Endodermal cell (in vitro differentiated cells): ENCODE measurements at places on chromosomes 12 and 14.

GRCh38 chr14:89493877-89494634, 77.0 kb upstream of the FOXN3 start:
- peaks cover 4% of the 10 kb centered on the region for H3K4me1 ChIP-seq
- no peak for DNase-seq
- no peak overlapping the region for H3K4me3 ChIP-seq
- no peaks in the 10 kb centered on the region for H3K36me3 ChIP-seq
- no peak overlapping the region for H3K27ac ChIP-seq
- no peaks in the 10 kb centered on the region for H3K27me3 ChIP-seq

DNA sequence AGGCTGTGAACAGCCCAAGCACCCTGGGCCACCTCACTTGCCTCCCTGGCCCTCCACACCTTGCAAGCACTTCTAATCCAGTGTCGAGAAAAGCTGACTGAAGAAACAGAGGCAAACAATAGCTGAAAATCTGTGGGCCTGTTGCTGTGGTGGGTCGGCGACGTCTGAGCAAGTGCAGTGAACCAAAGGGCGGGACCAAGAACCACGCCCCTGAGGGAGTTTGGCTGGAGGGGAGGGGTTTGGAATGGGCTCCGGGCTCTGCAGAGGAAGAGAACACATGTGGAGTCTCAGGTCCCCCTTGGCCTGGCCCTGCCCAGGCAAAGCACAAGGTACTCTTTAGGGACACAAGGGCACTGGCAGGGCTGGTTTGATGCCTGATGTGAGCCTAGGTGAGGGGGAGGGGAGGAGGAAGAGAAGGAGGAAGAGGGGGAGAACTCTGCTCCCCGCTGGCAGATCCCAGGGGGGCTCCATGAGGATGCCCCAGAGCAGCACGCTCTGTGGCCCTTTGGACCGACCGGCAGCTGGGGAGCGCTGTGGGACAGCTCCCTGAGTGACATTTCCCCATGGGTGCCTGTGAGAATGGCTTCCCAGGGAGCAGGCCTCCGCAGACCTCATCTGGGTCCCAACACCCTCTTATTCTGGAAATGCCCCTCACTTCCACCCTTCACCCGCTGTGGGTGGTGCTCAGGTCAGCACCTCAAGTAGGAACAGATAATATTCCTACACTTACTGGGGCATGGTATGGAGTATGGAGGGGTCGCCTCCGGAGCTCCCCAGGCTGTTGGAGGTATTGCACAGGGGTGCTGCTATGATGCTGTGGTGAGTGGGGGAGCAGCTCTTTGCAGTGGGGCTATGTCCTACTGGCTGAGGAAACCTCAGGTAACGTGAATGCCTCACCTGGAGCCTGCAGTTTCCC, 85.5 kb downstream of the CPSF2 start:
- DNase-seq, result peak; percentile 81
- no peaks in the 10 kb centered on the region for H3K36me3 ChIP-seq
- H3K27me3 ChIP-seq, result no peaks in the 10 kb centered on the region
- H3K27ac ChIP-seq, result no peak overlapping the region
- no peaks in the 10 kb centered on the region for H3K4me1 ChIP-seq

- H3K27ac ChIP-seq, result no peak overlapping the region
- no peaks in the 10 kb centered on the region for H3K27me3 ChIP-seq
- no peaks in the 10 kb centered on the region for H3K36me3 ChIP-seq
- no peaks in the 10 kb centered on the region for H3K4me1 ChIP-seq
Observed at GRCh38 chr14:54722791-54723432, 156.0 kb downstream of the SAMD4A start.

DNA sequence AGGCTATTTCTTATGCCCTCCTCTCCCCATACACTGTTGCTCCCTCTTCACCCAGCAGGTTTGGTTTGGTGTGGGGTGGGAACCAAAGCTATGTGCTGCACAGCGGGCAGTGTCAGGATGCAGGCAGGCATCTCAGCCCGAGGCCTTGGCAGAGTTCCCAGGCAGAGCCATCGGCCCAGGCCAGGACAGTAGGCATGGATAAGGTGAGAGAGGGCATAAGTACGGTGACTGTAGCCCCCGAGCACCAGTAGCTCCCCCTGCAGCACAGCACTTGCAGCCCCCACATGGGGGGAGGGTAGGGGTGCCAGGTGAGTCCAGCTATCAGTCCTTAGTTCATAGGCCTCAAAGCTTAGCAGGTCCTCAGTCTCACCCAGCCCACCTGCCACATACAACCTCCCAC, 7.2 kb downstream of the KLHL33 start:
- H3K27me3 ChIP-seq, result no peaks in the 10 kb centered on the region
- H3K36me3 ChIP-seq, result no peaks in the 10 kb centered on the region
- no peak overlapping the region for H3K27ac ChIP-seq
- no peak for DNase-seq

- no peak overlapping the region for H3K4me3 ChIP-seq
- no peak overlapping the region for H3K27ac ChIP-seq
- DNase-seq, result no peak
- H3K27me3 ChIP-seq, result no peaks in the 10 kb centered on the region
- H3K4me1 ChIP-seq, result peaks cover 7% of the 10 kb centered on the region
Observed at GRCh38 chr12:77087427-77087826, 22.1 kb upstream of the E2F7 start.

GRCh38 chr12:44703182-44703910, 172.8 kb downstream of the NELL2 start:
- no peaks in the 10 kb centered on the region for H3K4me1 ChIP-seq
- H3K27ac ChIP-seq, result no peak overlapping the region
- DNase-seq, result no peak
- H3K4me3 ChIP-seq, result no peak overlapping the region

DNA sequence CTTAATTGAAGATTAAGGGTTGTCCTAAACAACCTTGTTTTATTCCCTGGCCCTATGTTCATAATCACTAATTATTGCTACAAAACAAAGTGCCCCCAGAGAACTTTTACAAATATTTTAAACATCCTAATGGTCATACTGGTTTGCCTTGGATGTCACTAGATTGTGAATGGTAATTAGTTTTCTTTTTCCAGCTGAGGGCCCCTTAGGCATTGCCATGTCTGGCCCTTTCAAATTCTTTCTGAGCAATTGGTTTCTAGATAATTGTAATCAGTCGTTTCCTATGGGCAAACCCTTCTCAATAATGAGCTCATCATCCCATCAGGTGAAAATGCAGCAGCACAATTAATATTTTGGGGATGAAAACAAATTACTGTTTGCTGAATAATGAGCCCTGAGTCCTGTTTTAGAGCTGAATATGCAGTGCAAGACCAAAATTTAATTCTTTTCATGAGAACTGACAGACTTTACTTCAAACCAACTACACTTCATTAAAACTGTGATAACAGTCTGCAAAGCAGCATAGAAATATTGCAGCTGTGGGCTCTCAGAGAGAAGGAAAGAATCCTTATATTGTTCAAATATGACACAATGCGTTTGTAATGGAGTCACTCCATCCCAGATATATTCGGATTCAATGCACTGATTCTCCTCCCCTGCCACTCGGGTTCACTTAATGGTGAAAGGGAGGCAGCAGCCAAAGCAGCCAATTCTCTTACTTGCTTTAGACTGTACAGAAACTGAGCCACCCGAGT, 67.7 kb upstream of the ARHGAP5 start:
- no peaks in the 10 kb centered on the region for H3K27me3 ChIP-seq
- no peak for DNase-seq
- H3K36me3 ChIP-seq, result no peaks in the 10 kb centered on the region
- H3K4me1 ChIP-seq, result peaks cover 12% of the 10 kb centered on the region
- H3K4me3 ChIP-seq, result no peak overlapping the region

- H3K27ac ChIP-seq, result peak overlapping the region; percentile 86
- H3K4me3 ChIP-seq, result peak overlapping the region; percentile 90
- DNase-seq, result peak; percentile 92
- H3K36me3 ChIP-seq, result no peaks in the 10 kb centered on the region
Observed at GRCh38 chr12:76878099-76878898, 520 bp downstream of the CSRP2 start.

DNA sequence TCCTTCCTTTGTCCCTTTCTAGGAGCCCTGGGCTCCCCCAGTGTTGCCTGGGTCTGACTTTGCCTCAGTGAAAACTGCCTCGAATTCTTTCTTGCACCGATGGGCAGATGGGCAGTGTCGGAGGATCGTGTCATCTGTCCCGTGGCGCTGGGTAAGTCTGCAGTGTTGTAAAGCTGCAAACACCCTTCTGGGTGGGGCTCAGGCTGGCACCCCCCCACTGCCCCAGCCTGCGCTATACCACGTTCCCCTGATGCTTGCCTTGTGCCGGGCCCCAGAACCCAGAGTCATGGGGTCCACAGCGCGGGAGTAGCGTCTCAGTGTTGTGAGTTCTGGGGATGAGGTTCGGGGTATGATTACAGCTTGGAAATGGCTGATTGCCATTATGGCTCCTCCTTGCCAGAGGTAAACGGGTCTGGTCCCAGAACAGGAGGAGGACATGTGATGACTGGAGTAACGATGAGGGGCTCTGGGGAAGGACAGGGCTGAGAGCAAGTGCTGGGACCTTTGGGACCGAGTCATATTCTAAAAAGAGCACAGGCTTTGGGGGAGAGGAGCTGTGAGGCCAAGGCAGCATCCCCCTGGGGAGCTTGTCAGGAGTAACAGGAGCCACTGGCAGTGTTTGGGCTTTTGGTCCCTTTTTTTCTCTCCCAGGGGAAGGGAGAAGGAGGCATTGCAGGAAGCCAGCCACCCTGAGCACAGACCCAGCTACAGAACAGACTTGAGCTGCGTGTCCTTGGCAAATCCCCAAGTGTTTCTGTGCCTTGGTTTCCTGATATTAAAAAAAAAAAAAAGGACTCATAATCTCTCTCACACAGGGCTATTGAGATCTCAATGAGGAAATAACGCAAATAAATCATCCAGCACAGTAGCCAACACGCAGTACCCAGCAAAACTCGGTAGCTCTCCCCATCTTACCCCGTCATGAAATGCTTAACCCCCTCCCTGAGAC, 4.3 kb downstream of the RTL1 start:
- H3K27ac ChIP-seq, result no peak overlapping the region
- no peaks in the 10 kb centered on the region for H3K36me3 ChIP-seq
- H3K4me1 ChIP-seq, result peaks cover 17% of the 10 kb centered on the region
- peak; percentile 49 for DNase-seq
- peaks cover 10% of the 10 kb centered on the region for H3K27me3 ChIP-seq
- H3K4me3 ChIP-seq, result no peak overlapping the region

DNA sequence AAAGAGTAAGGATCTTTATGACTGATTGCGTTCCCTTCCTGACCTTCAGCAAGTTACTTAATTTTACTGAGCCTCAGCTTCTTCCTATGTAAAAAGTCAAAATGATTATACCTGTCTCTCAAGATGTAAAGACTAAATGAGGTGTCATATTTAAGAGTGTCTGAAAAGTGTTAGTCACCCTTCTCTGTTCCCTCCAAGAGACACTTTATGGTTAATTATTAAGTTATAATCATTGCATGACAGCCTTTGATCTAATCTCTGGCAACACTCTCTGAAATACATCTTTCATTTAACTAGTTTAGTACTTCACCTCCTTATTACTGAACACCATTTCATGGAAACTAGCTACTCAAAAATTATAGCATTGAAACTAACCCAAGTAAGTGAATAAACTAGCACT, 54.8 kb downstream of the BMAL2 start:
- DNase-seq, result no peak
- no peaks in the 10 kb centered on the region for H3K27me3 ChIP-seq
- no peak overlapping the region for H3K4me3 ChIP-seq
- peaks cover 26% of the 10 kb centered on the region for H3K36me3 ChIP-seq
- H3K27ac ChIP-seq, result no peak overlapping the region
- H3K4me1 ChIP-seq, result no peaks in the 10 kb centered on the region

DNA sequence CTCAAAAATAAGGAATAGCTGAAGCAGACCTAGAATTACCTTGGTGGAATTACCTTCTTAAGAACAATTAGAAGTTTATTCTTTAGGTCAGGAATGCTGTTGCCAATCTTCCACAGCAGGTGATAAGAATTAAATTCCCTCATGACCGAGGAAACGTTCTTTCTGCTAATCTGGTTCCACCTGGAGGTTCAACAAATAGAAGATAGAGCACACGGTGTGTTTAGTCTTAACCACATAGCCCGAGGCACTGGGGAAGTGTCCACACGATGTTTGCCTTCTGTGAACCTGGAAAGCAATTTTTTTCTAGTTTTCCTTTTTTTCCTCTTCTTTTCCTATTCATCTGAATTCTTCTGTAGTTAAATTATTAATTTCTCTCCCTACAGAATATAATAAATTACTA, 906.9 kb downstream of the NRXN3 start:
- H3K27ac ChIP-seq, result no peak overlapping the region
- H3K4me3 ChIP-seq, result peak overlapping the region; percentile 24
- no peak for DNase-seq
- H3K4me1 ChIP-seq, result peaks cover 19% of the 10 kb centered on the region

- no peak overlapping the region for H3K4me3 ChIP-seq
- H3K27ac ChIP-seq, result no peak overlapping the region
- H3K36me3 ChIP-seq, result no peaks in the 10 kb centered on the region
- peaks cover 2% of the 10 kb centered on the region for H3K4me1 ChIP-seq
- no peak for DNase-seq
- no peaks in the 10 kb centered on the region for H3K27me3 ChIP-seq
Observed at GRCh38 chr12:87667378-87667777, 361.8 kb downstream of the C12orf50 start.

DNA sequence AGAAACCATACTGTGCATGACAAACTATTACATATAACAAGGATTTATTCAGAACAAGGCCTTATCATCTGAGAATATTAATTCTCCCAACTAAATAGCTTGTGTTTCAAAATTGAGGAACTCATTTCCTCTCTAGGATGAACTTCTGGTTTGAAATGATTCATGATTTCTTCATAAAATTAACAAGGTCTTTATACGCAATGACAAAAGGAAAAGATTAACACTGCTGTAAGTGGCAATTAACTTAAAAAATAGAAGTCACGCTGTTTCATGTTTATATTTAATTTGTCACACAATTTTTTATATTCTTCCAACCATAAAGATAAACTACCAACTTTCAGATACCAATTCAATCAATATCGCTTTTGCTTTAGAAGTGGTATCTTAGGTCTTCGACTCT, 80.8 kb downstream of the GRIP1 start:
- no peak overlapping the region for H3K4me3 ChIP-seq
- H3K36me3 ChIP-seq, result no peaks in the 10 kb centered on the region
- H3K27ac ChIP-seq, result no peak overlapping the region
- H3K27me3 ChIP-seq, result no peaks in the 10 kb centered on the region
- H3K4me1 ChIP-seq, result no peaks in the 10 kb centered on the region

GRCh38 chr12:32558903-32559302, 120.2 kb upstream of the DNM1L start:
- H3K27me3 ChIP-seq, result no peaks in the 10 kb centered on the region
- H3K4me1 ChIP-seq, result no peaks in the 10 kb centered on the region
- no peak for DNase-seq
- H3K27ac ChIP-seq, result no peak overlapping the region
- H3K36me3 ChIP-seq, result peaks cover 23% of the 10 kb centered on the region
- H3K4me3 ChIP-seq, result no peak overlapping the region
